Activated CD4-positive, alpha-beta T cell treated with anti-CD3 and anti-CD28 coated beads, Interleukin-2, amount 50 U/mL, for 48 hours (primary cell): ENCODE measurements at places on chromosomes 5 and 9.

DNA sequence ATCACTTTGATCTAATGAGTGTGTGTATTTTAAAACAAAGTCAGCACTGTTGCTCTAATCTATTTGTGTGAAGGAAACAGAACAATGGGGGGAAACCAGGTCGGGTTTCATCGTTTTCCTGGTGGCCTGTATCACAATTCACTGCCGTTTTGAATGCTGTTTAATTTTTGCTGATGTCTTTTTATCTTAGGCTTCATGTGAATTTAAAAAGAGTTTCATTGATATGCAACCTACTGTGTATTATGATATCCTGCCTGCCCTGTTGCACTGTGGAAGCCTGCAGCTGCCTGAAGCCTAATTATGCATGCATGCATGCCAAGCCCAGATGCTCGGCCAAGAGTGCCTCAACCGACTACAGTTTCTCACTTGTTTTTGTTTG lies 307.5 kb downstream of the ZNF608 start:
- DNase-seq: no peak

DNA sequence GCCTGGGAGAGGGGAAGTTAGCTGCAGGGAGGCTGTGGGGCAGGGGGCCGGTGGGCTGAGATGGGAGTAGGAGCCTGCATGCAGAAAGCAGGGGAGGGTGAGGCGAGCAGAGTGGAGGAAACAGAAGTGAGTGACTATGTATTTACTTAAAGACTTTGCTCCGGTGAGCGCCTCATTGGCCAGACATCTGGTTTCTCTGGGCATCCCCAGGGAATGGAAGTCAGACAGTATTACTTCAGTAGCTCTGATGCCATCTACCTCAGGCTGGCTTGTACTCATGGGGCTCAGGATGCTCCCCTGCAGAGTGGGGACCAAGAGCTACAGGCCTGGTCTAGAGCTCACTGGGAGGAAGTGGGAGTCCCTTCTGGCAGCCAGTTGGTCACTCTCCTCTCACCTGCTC lies 78.2 kb upstream of the ARAP3 start:
- no peak for DNase-seq

DNA sequence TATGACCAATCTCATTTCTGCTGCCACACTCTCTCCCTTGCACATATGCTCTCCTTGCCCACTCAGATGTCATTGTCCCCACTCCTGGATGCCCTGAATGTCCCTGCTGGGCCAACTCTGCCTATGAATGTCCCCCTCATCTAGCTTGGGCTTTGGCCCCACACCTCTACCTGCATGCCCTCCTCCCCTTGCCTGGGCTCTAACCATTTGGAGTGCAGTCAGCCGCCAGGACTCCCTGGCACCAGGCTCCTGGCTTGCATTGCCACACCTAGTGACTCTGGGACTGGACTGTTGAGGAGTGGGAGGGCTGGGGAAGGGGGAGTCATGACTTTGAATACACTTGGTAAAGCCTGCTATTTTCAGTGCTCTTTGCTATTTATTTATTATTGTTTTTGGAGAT lies 41.6 kb upstream of the POMT1 start:
- DNase-seq: no peak

DNA sequence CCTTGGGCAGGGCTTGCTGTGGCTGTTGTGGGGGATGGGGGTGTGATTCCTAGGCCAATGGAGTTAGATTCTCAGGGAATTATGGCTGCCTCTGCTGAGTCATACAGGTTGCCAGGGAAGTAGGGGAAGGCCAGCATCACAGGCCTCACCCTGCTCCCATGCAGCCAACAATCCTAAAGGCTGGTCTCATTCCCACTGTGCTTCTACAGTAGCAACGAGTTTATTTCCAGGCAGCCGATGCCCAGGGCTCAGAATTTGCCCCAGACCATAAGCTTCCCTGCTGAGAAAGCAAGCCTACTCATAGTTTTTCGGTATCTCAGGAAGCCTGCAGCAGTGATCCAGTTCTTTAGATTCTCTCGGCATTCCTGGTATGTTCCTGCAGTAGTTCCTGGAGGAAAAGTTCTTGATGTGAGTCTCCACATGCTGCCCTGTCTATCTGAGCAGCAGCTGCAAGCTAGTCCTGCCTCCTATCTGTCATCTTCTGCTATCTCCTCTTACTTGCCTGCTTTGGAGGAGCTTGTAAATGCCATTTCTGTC lies 59.3 kb upstream of the SELENOP start:
- DNase-seq: no peak

DNA sequence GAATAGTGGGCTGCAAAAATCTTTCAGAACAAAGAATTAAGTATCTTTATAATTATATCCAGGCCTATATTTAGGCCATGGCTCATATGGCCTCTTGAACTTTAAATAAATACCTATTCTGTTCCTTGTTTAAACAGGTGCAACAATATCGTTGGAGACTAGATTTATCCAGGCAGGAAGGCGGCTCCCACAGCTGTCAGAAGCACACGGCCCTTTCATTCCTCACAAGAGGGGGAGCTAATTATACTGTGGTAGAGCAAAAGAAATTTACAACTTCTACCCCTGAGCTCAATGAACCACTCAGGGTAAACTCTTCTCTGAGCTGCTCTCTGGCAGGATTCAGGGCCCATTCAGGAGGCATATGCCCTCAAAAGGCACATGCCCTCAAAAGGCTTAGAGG lies 31.3 kb downstream of the TMEM174 start:
- DNase-seq: no peak

DNA sequence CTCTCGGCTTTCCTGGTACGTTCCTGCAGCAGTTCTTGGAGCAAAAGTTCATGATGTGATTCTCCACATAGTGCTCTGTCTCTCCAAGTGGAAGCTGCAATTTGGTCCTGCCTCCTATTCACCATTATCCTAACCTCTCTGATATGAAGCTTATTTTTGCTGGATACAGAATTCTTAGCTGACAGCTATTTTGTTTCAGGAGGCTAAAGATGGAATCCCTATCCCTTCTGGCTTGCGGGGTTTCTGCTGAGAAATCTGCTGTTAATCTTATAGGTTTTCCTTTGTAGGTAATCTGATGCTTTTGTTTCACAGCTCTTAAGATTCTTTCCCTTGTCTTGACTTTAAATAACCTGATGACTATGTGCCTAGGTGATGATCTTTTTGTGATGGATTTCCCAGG lies 181.6 kb upstream of the VLDLR start:
- DNase-seq: no peak

DNA sequence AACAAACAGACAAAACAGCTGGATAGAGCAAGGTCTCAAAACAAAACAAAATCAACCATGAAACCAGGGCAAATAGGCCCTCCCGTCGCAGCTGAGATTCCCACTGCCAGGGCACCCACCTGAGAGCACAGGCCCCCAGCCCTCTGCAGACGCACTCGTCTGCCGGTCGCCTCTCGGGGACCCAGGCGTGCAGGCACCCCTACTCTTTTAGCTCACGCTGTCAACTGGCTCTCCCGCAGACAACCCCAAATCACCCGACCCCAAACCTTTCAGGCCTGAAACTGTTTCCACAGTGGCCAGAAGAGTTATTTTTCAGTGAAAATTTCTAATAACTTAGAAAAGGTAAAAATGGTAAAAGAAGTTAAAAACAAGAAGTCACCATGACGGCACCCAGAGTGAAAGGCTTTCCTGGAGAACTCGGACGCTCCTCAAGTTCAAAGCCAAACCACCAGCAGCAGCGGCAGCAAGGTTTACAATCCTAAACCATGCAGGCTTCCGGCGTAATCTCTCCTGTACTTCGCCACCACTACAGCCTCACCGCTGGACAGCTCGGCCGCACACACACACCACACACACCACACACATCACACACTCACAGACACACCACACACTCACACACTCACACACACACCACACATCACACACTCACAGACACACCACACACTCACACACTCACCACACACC lies 1.9 kb upstream of the UBE2QL1 start:
- no peak for DNase-seq

DNA sequence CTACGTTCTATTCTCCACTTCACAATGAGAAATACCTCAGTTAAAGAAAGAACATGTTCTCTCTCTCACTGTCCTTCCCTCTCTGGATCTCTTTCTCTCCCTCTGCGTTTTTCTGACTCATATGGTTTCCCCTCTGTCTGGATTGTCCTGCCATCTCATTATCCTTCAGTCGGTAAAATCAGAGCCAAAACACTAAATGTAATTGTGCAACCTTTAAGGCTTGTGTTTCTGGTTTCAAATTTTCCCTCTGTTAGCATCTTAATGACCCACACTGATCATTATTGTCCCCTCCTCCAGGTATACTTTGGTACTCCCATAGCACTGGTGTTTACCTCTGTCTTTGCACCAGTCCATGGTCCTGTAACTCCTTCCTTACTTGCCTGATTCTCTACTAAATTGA lies 509.4 kb upstream of the C9orf72 start:
- DNase-seq: no peak

DNA sequence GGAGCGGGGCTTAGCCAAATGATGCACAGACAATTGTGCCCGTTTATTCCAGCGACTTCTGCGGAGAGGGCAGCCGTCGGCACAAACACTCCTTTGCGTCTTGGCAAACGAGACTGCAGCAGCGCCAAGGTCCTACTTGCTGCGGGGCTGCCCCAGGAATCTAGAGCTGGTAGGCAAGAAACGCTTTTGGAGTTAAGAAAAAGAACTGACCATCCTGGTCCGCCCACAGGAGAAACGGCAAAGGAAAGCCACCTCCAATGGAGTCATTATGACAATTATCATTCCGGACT lies 2.3 kb downstream of the RXFP3 start:
- DNase-seq: no peak

- no peak for DNase-seq
Observed at GRCh38 chr9:79644601-79645000, 72.8 kb downstream of the TLE4 start.

DNA sequence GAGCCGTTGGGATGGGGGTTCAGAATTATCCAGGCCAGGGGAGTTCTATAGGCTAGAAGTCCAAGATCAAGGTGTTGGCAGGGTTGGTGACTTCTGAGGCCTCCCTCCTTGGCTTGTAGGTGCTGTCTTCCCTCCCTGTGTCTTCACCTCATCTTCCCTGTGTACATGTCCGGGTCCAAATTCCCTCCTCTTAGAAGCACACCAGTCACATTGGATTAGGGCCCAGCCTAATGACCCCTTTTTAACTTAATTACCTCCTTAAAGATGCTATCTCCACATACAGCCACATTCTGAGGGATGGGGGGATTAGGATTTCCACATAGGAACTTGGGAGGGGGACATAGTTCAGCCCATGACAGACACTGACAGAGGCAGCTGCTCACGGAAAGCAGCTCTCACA lies 12.1 kb downstream of the LRSAM1 start:
- no peak for DNase-seq

GRCh38 chr5:139468421-139468931 lies 2.3 kb upstream of the SMIM33 start:
- DNase-seq: no peak

DNA sequence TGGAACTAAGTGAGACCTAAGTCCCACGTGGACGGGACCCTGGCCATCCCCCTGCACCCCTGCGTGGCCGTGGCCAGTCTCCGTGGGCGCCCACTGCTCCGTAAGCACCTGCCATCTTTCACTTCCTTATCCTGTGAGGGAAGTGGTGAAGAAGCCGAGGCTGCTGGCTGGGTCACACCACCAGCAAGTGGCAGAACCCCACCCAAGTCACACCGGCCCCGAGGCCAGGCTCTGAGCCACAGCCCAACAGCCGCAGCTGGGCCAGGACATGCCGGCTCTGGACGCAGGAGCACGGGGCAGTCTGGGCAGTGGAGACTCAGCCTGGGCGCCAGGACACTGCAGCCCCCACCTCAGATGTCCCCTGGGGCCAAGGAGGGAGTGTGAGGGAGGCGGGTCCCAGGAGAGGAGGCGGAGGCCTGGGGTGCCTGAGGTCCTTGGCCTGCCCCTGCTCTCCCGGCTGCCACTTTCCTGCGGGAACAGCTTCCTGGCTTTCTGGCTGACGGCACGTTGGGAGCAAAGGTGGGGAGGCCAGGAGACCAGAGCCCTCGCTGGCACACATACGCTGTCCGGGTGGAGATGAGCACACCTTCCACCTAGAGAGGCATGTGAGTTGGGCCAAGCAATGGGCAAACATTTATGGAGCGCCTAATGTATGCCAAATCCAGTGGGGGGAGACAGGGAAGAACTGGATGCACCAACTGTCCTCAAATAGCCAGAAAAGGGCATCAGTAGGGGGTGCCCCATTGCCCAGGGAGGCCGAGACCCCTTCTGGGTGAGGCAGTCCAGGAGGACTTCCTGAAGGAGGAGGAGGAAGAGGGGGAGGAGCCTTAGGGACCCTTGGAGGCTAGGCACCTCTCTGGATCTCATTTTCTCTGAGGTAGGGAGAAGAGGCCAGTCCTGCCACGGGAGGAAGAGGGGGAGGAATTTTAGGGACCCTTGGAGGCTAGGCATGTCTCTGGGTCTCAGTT lies 43.9 kb upstream of the EGFL7 start:
- DNase-seq: no peak

- DNase-seq: no peak
Observed at GRCh38 chr9:98958271-98958984, 14.7 kb downstream of the COL15A1 start.

- no peak for DNase-seq
Observed at GRCh38 chr5:42454216-42454995, 31.2 kb downstream of the GHR start.

DNA sequence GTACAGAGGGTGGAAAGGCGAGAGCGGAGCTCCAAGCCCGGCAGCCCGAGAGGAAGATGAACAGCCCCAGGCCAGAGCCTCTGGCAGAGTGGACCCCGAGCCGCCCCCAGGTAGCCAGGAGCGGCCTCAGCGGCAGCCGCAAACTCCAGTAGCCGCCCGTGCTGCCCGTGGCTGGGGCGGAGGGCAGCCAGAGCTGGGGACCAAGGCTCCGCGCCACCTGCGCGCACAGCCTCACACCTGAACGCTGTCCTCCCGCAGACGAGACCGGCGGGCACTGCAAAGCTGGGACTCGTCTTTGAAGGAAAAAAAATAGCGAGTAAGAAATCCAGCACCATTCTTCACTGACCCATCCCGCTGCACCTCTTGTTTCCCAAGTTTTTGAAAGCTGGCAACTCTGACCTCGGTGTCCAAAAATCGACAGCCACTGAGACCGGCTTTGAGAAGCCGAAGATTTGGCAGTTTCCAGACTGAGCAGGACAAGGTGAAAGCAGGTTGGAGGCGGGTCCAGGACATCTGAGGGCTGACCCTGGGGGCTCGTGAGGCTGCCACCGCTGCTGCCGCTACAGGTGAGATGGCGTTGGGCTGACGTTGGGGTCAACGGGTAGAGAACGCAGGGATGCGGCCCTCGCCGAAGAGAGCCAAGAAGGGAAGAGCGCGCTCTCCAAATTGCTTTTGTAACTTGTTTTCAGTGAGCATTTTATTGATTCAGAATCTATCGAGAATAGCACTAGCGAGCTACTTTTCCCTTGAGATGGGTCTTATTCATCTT lies at the start of gene PTGER4:
Gene PTGER4 (plus strand): TSS at position 3 of the 769 bp plus-strand sequence. CDS start 1,079 bp downstream, outside the sequence.
- DNase-seq: peak; percentile 51
